Naive thymus-derived CD8-positive, alpha-beta T cell (primary cell): ENCODE measurements at places on chromosomes 3 and 15. TPM values are rescaled to one million over a fixed set of nuclear protein-coding genes. Genes with fewer than 3 reads are reported as not detected.

TM4SF18 gene
- polyA plus RNA-seq = not detected

ISL2 gene
- not detected for polyA plus RNA-seq

ACP3 gene
- not detected for polyA plus RNA-seq

MCF2L2 gene
- 0.17 TPM for polyA plus RNA-seq

ZNF80 gene
- 0.08 TPM for polyA plus RNA-seq

HRG gene
- polyA plus RNA-seq = not detected

TTLL13 gene
- not detected for polyA plus RNA-seq

NR2E3 gene
- 0.07 TPM for polyA plus RNA-seq

GANC gene
- polyA plus RNA-seq = 16.2 TPM
